ENCODE measurements at places on chromosomes 2 and 18.
A peak's percentile ranks its signal among the peaks of the same experiment; 100 is the strongest.

DNA sequence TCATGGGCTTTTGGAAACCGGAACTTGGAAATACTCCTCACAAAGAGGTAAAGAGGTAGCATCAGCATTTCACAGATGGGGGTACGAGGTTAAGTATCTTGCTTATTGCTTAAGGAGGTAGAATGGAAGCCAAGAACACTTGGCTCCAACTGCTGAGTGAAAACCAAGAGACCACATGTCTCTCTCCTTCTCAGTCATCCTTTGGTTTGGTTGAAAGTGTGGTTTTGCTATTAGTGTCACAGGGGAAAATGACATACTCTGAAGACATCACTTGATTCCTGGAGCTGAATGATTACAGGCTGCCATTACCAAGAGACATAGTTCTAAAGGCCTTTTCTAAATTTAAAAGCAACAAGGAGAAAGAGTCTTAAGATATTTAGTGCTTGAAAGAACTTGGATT is 41.5 kb downstream of the ANTXR1 start:
- no peak for DNase-seq

DNA sequence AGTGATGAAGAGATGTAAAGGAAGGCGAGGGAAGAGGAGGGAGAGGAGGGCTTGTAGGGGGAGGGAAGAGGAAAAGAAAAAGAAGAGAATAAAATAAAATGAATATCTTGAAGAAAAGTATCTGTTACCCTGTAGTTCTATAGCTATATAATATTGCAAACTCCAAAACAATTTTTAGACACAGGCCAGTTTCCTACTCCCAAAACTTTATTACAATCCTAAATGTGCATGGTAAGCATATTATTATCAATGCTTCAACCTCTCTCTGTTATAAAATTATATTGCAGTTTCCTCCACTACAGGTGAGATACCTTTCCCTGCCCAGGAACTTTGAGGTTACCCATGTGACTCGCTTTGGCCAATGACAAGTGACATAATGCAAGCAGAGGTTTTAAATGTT is 1351.6 kb upstream of the NRXN1 start:
- no peak for DNase-seq

- no peak for DNase-seq
These were observed 46.4 kb downstream of the HEATR5B start for GRCh38 chr2:37037771-37038170.

DNA sequence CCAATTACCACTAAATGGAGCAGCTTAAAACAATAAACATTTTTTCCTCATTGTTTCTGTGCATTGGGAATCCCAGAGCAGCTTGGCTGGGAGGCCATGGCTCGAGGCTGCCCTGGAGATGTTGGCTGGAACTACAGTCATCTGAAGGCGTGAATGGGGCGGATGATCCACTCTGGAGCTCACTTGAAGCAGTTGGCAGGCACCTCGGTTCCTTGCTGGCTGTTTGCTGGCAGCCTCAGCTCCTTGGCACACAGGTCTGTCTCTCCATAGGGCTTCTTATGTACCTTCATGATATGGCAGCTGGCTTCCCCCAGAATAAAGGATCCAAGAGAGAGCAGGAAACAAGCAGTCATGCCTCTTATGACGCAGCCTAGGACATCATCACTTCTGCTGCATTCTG is 227.0 kb upstream of the COPS8 start:
- no peak for DNase-seq

DNA sequence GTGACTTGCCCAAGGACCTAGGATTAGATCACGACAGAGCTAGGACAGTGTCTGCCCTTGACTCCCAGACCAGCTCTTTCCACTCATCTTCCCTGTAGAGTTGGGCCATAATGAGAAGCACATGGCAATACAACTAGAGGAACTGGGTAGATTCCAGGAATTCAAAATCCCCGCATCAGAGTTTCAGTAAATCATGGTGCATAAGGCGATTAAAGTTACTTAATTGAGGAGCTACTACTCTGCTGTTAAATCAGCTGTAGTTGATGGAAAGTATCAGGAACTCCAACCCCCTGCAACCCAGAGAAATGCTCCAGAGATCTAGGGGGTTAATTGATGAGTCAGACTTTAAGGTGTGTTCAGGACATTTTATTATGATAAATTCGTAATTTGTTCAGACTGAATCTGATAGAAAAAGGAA is 5.7 kb downstream of the ANTXR1 start:
- no peak for DNase-seq

GRCh38 chr2:58562276-58562675 is 321.2 kb upstream of the FANCL start:
- peak; percentile 48 for DNase-seq

- peak; percentile 29 for DNase-seq
These were observed 87.7 kb downstream of the DSEL start for GRCh38 chr18:67428805-67429204.

- no peak for DNase-seq
These were observed 131.2 kb downstream of the KCTD1 start for GRCh38 chr18:26417190-26417589.

GRCh38 chr2:7648221-7648795 is 731.1 kb downstream of the RNF144A start:
- no peak for DNase-seq

DNA sequence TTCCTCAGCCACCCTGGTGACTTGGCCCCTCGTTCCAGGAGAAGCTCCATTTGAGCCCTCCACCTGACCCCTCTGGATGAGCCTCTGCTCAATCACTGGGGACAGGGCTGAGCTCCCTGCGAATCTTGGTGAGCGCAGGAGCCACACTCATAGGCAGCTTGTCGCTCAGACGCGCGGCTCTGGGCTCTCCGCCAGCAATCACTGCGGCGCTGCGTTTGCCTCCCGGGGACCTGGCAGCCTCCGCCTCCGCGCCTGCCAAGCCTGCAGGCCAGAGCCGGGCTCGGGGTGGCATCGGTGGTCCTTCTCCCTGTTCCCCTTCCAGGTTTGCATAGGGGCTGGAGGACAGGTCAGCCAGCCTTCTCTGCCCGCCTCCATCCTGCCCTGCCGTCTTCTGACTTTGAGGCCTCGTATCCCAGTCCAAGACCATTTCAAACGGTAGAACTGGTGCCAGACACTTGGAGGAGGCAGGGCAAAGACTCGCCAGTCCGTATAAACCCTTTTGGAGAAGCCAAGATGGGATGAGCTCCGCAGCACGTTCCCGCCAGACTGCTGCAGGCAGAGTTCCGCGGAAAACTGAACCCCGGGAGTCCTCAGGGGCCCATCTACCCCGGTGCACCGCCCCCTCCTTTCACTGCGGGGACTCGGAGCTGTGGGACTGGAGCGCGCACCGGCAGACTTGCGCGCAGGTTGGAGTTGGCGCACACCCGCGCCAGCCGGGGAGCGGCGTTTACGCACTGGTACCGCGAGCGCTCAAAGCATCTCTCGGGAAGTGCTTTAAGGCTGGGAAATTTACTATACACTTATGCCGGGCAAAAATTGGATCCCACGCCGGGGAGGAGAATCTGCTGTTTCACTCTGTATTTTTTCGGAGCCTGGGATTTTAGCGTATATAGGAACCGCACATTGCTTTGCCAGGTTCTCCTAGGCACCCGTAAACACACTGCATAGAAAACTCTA is 1.1 kb upstream of the TACR1 start:
- DNase-seq, result peak; percentile 28

DNA sequence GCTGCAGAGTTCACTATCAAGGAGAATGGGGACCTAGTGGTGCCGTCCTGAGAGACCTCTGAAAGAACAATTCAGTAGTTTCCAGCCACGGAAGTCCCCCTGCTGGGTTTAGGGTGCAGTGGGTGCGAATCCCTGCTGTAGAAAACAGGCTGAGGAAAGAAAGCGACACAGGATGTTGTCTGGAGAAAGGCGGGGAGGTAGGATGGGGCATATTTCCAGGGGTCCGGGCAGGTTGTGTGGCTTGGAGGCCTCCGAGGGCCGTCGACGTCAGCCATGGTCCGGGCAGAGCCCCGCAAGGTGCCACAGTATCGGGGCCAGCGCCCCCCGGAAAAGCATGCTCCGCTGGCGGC is 807 bp upstream of the CREB1 start:
- DNase-seq, result peak; percentile 12

DNA sequence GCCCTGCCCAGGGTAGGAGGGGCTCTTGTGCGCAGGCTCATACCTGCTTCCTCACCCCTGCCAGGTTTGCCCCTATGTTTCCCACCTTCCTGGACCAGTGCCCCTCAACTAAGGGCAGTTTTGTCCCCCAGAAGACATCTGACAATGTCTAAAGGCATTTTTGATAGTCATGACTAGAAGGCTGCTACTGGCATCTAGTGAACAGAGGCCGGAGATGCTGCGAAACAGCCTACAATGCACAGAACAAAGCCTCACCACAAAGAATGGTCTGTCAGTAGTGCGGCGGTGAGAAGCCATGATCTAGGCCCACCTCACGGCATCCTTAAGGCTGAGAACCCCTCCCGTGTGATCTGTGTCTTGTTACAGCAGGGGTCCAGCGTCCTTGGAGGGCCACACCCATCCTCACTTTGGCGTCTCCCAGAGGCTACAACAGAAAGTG is 96.0 kb downstream of the TMEM17 start:
- DNase-seq, result no peak

- no peak for DNase-seq
These were observed 30.5 kb downstream of the ANO7 start for GRCh38 chr2:241219030-241219382.

DNA sequence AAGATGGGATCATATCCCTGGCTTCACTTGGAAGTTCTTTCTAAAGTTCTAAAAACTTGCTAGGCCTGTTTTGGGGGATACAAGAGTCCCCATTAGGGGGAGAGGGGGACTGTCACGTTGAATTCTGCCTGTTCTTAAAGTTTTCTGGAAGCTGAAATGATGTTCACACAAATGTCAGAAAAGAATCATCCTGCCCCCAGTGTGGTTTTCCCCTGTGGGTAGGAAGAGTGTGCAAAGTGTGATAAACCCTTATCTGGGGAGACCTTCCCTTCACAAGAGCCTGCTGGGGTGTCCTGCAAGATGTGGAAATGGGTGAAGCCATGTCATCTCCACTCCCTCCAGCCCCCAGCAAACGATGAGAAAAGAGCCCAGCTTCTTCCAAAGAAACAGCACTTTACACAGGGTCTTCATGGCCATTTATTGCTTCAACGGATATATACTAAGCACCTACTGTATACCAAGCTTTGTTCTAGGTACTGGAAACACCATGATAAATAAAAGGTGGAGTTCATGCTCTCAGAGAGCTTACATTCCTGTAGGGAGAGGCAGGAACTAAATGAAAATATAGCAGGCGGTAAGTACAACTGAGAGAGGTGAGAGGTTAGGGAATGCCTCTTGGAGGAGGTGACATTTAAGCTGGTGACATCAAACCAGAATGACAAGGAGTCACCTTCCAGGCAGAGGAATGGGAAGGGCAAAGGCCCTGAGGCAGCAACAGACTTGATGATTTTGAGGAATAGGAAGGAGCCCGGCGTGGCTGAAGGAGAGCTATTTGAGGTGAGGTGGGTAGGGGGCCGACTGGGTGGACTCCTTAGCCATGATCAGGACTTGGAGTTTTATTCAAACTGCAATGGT is 1.6 kb downstream of the MFSD2B start:
- DNase-seq, result no peak

GRCh38 chr2:191352536-191352935 is 107.3 kb downstream of the MYO1B start:
- peak; percentile 77 for DNase-seq

DNA sequence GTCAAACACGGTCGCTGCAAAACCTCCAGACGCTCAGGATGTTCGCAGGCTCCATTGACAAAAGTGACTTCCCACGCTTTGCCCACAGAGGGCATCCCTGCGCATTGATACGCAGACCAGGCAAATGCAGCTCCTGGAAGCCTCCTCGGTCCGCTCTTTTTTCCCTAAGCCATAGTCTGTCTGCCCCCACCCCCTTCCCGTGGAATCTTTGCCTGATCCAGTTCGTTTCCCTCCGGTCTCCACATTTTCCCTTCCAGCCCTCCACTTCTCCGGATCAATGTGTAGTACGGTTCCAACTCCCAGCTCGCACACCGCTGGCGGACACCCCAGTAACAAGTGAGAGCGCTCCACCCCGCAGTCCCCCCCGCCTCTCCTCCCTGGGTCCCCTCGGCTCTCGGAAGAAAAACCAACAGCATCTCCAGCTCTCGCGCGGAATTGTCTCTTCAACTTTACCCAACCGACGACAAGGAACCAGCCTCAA is at the start of gene DCC:
DCC (plus strand) TSS at position 307 of the 481 bp plus-strand sequence. CDS start 591 bp downstream, outside the sequence.
- DNase-seq, result peak; percentile 64

GRCh38 chr2:72083751-72084583 is 63.7 kb downstream of the CYP26B1 start:
- DNase-seq, result no peak

GRCh38 chr2:70473101-70473722 is 80.4 kb downstream of the TGFA start:
- DNase-seq, result no peak

GRCh38 chr2:124970030-124970429 is 944.9 kb downstream of the CNTNAP5 start:
- DNase-seq, result no peak

DNA sequence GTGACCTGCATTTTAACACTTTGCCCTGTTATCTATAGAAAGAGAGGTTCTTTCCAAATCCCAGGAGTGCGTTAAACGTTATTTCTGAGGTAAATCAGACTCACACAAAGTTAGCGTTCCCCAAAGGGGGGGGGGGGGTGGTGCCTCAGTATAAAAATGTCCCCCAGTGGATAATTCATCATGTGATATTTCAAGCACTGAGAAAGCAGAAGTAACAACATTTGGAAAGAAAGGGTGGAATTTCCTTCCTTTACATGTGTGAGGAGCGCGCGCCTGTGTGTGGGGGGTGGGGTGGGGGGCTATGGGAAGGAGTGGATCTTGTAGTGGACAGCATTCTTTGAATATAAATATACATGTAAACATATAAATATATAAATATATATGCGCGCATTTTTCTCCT is 630.9 kb downstream of the NYAP2 start:
- no peak for DNase-seq

- DNase-seq, result no peak
These were observed 36.1 kb downstream of the ZRANB3 start for GRCh38 chr2:135494917-135495316.

DNA sequence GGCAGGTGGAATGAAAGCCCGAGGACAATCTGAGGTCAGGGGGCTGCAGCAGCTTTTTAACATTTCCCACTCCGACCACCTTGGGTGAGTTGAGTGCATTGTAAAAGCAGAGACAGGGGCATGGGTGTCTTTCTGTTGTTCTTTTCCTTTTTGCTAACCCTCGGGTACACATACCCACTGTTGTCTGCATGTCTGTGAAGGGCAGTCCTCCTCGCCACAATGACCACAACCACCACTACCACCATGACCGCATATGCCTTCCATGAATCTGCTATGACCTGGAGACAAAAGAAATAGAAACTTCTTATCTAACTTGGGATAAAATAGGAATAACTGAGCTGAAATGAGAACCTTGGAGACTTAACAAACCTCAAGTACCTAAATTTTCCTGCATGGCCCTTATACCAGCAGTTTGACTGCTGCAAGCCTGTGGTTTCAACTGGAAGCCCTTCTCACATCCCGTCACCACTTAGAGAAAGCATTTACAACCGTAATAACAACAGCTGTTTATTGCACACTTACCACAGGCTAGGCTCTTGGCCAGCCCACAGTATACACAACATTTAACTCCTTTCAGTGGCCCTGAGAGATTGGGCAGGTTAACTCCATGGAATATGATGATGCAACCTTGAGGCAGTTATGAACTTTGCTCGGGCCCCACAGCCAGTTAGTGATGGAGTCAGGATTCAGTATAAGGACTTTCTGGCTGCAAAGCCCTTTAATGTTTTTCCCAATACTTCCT is 80.3 kb downstream of the GYPC start:
- DNase-seq, result peak; percentile 93

Data from H4 (cell line).